ENCODE measurements at places on chromosomes 2 and 18.

DNA sequence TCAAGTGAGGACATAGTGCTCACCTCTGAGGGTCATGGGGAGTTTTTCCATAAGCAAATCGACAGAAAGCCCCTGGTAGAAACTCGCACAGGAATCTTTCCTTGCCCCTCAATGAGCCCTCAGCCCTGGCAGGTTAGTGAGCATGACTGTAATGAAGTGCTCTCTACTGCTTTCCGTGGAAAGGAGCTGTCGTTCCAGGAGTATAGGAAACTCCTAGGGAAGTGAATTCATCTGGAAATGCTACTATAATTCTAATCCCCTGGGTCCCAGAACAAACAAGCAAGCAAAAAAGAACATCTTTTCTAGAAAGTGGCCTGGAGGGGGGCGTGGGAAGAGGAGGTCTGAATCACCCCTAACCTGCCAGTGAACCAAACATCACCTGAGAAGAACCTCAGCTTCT lies 18.1 kb downstream of the BCL2L11 start:
- DNase-seq, result no peak

GRCh38 chr2:32559136-32559535 lies 68.7 kb upstream of the TTC27 start:
- no peak for DNase-seq

GRCh38 chr2:127083819-127084503 lies 23.0 kb downstream of the BIN1 start:
- no peak for DNase-seq

DNA sequence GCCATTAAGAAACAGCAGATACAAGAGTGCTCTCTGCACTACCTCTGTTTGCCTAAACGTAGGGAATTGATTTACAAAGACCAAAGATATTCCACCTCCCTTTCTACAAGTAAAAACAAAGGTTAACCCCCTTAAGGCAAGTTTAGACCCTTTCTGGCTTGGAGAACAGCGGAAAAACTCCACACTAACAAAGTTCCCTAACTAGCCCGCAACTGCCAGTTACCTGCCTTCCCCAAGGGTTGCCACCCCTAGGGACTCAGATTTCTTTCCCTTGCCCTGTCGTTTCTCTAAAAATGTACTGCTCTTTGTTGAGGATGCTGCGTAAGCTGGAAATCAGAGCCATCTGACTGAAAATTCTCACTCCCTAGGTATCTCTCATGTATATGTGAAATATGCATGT lies 627.5 kb upstream of the SOX11 start:
- no peak for DNase-seq

DNA sequence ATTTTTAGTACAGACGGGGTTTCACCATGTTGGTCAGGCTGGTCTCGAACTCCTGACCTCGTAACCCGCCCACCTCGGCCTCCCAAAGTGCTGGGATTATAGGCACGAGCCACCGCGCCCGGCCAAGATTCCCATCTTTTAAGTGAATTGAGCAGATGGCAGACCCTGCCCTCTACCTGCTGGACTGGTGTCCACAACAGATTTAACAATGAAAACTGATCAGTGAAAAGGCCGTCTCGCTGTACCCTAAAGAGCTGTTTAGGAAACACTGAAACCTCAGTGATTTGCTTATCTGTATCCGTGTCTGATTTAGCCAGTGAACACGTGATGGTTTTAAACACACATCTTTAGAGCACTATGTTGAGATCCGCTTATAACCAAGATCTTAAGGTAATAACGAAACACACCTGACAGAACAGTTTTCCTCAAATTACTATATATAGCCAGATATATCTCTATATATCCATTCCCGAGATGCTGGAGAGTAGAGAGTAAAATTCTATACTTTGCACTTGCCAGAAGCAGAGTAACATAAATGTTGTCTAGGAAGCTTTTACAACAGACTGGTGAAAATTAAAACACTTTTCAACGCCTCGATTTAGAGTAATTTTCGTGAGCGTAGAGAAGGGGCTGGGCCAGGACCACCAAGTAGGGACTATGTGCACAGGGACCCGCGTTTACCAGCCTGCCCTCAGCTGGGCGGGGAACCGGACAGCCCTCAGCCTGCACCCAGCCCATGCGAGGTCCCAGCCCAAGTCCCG lies 594 bp downstream of the FAM161A start:
- no peak for DNase-seq

- DNase-seq, result no peak
Observed at GRCh38 chr2:113977660-113978523, 88.0 kb downstream of the ACTR3 start.

- no peak for DNase-seq
Observed at GRCh38 chr2:62501794-62502500, 4.0 kb downstream of the TMEM17 start.

Data from CD4-positive, alpha-beta T cell treated with Interleukin-15 for 1 hour (primary cell).